ENCODE measurements at places on chromosomes 16 and 17. TPM values are rescaled to one million over a fixed set of nuclear protein-coding genes. Genes with fewer than 3 reads are reported as not detected.
A peak's percentile ranks its signal among the peaks of the same experiment; 100 is the strongest.

DNA sequence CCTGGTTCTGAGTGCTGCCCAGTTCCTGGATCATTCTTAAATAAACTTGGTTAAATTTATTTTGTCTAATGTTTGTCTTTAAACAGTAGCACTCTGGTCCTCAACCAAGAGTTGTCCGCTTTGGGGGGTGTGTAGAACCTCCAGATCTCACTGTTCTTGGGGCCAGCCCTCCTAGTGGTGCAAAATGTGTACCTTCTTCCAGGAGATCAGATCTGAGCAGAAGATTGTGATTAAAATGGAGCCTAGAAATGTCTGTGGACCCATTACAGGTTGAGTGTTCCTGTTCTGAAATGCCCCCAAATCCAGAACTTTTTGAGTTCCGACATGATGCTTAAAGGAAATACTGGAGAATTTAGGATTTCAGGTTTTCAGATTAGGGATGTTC, 46.0 kb upstream of the CLEC18A start:
- H3K27ac ChIP-seq = no peak overlapping the region
- H3K4me1 ChIP-seq = no peaks in the 10 kb centered on the region
- no peak for DNase-seq
- H3K27me3 ChIP-seq = no peaks in the 10 kb centered on the region

- H3K4me3 ChIP-seq = no peak overlapping the region
- H3K4me1 ChIP-seq = no peaks in the 10 kb centered on the region
- H3K36me3 ChIP-seq = no peaks in the 10 kb centered on the region
- no peaks in the 10 kb centered on the region for H3K27me3 ChIP-seq
- H3K27ac ChIP-seq = no peak overlapping the region
- DNase-seq = no peak
These were observed 48.0 kb downstream of the GLG1 start for GRCh38 chr16:74558873-74559272.

DNA sequence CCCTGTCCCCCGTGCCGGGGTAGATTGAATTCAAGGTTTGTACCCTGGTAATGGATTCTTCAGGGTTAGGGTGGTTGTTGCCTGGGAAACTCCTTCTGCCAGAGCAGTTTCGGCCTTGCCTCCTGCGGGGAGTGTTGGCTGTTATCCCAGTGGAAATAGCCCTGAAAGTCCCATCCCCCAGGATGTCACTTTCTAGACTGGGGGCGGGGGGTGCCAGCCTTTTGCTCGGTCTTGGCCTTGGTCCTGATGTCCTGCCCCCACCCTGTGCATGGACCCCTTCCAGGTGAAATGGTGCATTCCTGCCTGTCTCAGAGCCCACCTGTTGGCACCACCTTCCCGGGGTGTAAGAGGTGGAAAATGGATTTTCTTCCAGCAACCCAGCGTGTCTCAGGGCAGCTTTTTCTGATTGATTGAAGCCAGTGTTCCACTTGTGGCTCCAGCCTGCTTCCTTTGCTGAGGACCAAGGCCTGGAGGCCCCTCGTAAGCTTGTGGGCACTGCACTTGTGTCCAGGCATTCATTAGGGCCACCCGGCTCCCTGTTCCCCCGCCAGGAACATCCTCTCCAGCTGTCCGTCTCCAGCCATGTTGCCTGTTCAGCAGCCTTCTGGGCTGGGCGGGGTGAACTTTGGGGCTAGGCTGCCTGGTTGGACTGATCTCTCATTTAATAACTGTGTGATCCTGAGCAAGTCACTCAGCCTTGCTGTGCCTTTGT, 25.6 kb downstream of the MGAT5B start:
- H3K27ac ChIP-seq = no peak overlapping the region
- no peak overlapping the region for H3K4me3 ChIP-seq
- no peaks in the 10 kb centered on the region for H3K36me3 ChIP-seq
- DNase-seq = no peak

- no peak for DNase-seq
- H3K4me1 ChIP-seq = peaks cover 7% of the 10 kb centered on the region
- H3K4me3 ChIP-seq = no peak overlapping the region
- H3K27me3 ChIP-seq = peaks cover 34% of the 10 kb centered on the region
- no peaks in the 10 kb centered on the region for H3K36me3 ChIP-seq
- H3K27ac ChIP-seq = no peak overlapping the region
These were observed 2.2 kb downstream of the HS3ST6 start for GRCh38 chr16:1915732-1916639.

DNA sequence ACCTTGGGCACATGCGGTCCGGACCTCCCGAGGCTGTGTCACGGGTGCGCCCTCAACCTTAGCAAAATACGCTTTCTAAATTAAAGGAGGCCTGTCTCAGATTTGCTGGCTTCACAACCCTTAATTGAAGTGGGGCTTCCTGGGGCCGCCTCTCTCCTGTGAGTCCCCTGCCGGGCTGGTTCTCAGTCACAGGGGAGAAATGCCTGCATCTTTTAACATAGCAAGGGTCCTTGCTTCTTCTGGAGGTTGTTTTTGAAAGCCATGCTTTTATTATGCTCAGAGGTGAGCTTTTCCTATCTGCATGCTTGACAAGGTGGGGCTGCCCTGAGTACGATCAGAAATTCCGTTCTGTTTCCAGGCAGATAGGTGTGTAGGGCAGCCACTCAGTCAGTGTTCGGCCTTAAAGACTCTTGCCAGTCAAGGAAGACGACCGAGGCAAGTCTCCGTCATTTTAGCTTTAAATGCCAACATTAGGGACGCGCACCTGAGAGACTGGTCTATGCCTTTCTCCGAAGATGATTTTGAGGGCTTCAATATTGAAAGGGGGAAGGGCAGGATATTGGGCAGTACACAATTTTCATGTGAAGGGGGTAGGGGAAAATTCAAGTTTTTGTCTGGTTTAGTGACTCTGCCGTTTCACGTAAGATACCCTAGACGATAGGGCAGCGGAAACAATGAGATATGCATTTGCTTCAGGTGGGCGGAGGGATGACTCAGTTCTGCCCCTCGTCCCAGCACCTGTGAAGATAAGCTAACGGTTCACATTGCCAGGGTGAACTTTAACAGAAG, 5.5 kb upstream of the SLC7A5 start:
- no peak overlapping the region for H3K27ac ChIP-seq
- DNase-seq = no peak
- H3K36me3 ChIP-seq = no peaks in the 10 kb centered on the region
- H3K27me3 ChIP-seq = no peaks in the 10 kb centered on the region
- H3K4me1 ChIP-seq = no peaks in the 10 kb centered on the region
- H3K4me3 ChIP-seq = no peak overlapping the region

DNA sequence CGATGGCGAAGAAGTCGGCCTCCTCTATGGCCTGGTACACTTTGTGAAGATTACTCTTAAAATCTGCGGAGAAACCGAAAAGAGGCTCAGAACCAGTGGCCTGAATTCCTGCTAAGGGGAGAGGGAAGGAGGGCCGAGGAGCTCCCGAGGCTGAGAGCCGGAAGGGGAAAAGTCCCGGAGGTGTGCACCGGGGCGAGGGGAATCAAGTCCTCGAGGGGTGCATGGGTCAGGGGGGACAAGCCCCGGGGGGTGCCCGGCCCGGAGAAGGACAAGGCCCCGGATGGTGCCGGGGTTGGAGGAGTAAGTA, 495 bp downstream of the PARN start:
- DNase-seq = no peak
- peak overlapping the region; percentile 73 for H3K4me3 ChIP-seq
- no peaks in the 10 kb centered on the region for H3K27me3 ChIP-seq

DNA sequence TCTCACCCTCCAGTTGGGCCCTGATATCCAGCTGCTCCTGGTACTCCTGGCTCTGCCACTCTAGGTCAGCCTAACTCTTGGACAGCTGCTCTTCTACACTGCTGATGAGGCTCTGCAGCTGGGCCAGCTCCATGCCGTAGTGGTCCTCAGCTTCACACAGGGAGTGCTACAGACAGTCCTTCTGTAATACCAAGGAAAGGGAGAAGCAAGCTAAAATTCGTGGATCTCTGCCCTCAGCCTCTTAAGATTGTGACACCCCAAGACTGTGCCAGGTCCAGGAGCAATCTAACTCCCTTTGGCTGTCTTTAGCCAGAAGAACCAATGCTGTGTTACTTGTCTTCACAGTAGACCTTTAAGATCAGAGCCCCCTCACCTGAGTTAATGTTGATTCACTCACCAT, 7.7 kb upstream of the KRT38 start:
- H3K27ac ChIP-seq = no peak overlapping the region
- no peaks in the 10 kb centered on the region for H3K27me3 ChIP-seq
- no peak overlapping the region for H3K4me3 ChIP-seq
- no peaks in the 10 kb centered on the region for H3K36me3 ChIP-seq
- no peaks in the 10 kb centered on the region for H3K4me1 ChIP-seq
- DNase-seq = no peak

DNA sequence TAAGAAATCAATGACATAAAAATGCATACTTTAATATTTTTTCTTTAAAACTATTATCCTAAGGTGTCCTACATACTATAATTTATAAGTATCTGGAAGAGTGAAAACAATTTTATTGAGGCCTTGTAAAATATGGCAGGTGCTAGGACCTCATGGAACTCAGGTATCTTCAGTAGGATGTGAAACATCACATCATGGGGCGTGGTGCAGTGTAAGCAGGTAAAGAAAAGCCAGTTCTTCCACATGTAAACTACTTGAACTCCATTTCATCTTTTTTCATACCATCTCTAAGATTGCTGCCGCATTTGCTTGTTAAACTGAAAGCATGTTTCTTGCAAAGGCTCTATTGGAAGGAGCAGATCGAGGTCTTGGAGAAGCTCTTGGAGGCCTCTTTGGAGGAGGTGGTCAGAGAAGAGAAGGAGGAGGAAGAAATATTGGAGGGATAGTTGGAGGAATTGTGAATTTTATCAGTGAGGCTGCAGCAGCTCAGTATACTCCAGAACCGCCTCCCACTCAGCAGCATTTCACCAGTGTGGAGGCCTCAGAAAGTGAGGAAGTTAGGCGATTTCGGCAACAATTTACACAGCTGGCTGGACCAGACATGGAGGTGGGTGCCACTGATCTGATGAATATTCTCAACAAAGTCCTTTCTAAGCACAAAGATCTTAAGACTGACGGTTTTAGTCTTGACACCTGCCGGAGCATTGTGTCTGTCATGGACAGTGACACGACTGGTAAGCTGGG, at the start of gene CAPNS2:
TSS of gene CAPNS2 (plus strand) at position 253 of the 744 bp plus-strand sequence. CDS start at position 326, 73 bp downstream.
- H3K27me3 ChIP-seq = no peaks in the 10 kb centered on the region
- H3K4me3 ChIP-seq = no peak within 1 kb of the TSS
- no peaks in the 10 kb centered on the region for H3K4me1 ChIP-seq

GRCh38 chr17:69724238-69724637, 309.7 kb downstream of the MAP2K6 start:
- H3K4me1 ChIP-seq = no peaks in the 10 kb centered on the region
- H3K27ac ChIP-seq = no peak overlapping the region
- no peaks in the 10 kb centered on the region for H3K36me3 ChIP-seq
- H3K27me3 ChIP-seq = no peaks in the 10 kb centered on the region
- H3K4me3 ChIP-seq = no peak overlapping the region
- DNase-seq = no peak

DNA sequence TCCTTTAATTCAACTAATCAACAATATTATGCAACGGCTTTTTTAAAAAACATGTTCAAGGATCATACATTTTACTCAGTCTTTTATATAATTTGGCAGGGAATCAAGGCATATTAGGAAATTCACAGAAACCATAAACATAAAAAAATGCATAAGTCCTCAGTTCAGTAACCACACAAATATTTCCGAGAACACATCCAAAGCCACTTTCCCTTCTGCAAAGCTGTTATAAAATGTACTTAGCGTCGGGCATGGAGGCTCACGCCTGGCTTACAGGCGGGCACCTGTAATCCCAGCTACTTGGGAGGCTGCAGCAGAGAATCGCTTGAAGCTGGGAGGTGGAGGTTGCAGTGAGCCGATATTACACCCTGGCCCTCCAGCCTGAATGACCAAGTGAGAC, 9.7 kb upstream of the ZC3H7A start:
- DNase-seq = no peak
- H3K27ac ChIP-seq = no peak overlapping the region
- H3K4me3 ChIP-seq = no peak overlapping the region
- no peaks in the 10 kb centered on the region for H3K36me3 ChIP-seq
- H3K4me1 ChIP-seq = no peaks in the 10 kb centered on the region
- H3K27me3 ChIP-seq = no peaks in the 10 kb centered on the region

- H3K4me1 ChIP-seq = no peaks in the 10 kb centered on the region
- H3K27me3 ChIP-seq = no peaks in the 10 kb centered on the region
- H3K4me3 ChIP-seq = no peak overlapping the region
- H3K36me3 ChIP-seq = no peaks in the 10 kb centered on the region
- H3K27ac ChIP-seq = peak overlapping the region; percentile 77
- peak; percentile 75 for DNase-seq
These were observed 29.7 kb downstream of the RAI1 start for GRCh38 chr17:17710728-17711541.

GRCh38 chr16:65537336-65537735, 415.5 kb upstream of the CDH11 start:
- no peak for DNase-seq
- H3K4me1 ChIP-seq = no peaks in the 10 kb centered on the region
- H3K4me3 ChIP-seq = no peak overlapping the region
- H3K27me3 ChIP-seq = no peaks in the 10 kb centered on the region
- H3K27ac ChIP-seq = no peak overlapping the region

- H3K4me3 ChIP-seq = no peak overlapping the region
- no peak for DNase-seq
- peaks cover 18% of the 10 kb centered on the region for H3K4me1 ChIP-seq
- H3K27me3 ChIP-seq = no peaks in the 10 kb centered on the region
These were observed 15.3 kb downstream of the SGF29 start for GRCh38 chr16:28569021-28569420.

DNA sequence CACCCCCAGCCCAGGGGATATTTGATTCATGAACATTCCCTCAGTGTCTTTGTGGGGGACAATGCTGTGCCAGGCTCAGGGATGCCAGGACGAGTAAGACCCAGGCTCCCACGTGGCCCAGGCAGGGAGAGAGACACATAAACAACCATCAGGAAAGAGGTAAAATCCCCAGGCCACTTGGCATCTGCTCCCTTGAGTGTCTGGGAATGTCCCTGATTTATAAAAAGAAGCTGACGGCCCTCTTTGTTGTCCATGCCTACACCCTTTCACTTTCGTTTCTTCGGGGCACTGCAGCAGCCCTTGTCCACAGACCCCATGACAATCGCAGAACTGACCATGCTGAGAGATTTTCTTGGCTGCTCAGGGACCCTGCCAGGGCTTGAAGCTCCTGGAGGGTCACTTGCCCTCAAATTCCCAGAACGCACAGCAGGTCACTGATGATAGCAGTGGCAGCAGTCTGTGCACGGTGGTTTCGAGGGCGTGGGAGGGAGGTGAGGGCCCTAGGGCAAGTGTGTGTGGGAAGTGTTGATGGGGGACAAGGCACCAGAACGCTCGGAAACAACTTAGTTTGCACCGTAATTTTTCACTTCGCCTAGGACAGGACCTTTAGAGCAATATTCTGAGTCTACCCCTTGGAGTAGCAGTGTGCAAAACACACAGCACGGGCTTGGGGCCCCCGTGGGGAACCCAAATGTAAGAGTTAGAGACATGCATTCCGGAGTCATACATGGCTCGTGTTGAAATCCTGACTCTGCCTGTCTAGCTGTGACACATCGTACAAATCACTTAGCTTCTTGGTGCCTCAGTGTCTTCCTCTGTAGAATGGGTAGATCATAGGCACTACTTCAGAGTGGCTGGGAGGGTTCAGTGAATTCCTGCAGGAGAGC, 4.7 kb downstream of the NOD2 start:
- no peak for DNase-seq
- peaks cover 38% of the 10 kb centered on the region for H3K4me1 ChIP-seq
- H3K4me3 ChIP-seq = peak overlapping the region; percentile 37
- peak overlapping the region; percentile 61 for H3K27ac ChIP-seq

Gene SALL1
- total RNA-seq = 1.7 TPM

Gene KRTAP4-5
- not detected for total RNA-seq

Gene NTN1
- 17.3 TPM for total RNA-seq

Gene C17orf50
- total RNA-seq = not detected

Gene TENT4B
- total RNA-seq = 23.4 TPM

Gene HSD11B2
- total RNA-seq = 116 TPM

Gene SYT17
- 4.2 TPM for total RNA-seq
